Naive thymus-derived CD4-positive, alpha-beta T cell (primary cell): ENCODE measurements at places on chromosomes 1 and 21.

- H3K36me3 ChIP-seq: no peaks in the 10 kb centered on the region
- no peak overlapping the region for H3K27ac ChIP-seq
- peaks cover 2% of the 10 kb centered on the region for H3K4me1 ChIP-seq
- H3K4me3 ChIP-seq: peak overlapping the region; percentile 30
- H3K27me3 ChIP-seq: no peaks in the 10 kb centered on the region
- DNase-seq: peak; percentile 56
Observed at GRCh38 chr21:29195981-29196669, 65.7 kb downstream of the MAP3K7CL start.

DNA sequence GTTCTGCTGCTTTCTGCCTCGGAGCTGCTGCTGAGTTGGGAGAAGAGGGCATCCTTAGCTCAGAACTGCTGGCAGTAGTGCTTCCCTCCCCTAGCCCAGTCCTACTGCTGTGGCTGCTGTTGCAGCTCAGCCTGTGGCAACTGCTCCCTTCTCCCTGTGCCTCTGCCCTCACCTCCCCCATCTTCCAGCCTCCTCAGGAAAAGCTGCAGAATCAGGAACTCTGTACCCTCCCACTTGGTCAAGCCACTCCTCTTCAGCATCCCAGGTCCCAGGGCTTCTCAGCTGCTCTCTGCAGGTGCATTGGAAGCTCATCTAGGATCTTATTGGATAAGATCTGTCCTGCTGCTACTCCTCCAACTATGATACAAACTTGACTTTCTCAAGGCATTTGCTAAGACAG is 316.7 kb downstream of the BRINP2 start:
- H3K36me3 ChIP-seq: no peaks in the 10 kb centered on the region
- H3K27me3 ChIP-seq: no peaks in the 10 kb centered on the region
- H3K4me1 ChIP-seq: no peaks in the 10 kb centered on the region
- no peak overlapping the region for H3K4me3 ChIP-seq

- H3K4me3 ChIP-seq: no peak overlapping the region
- H3K36me3 ChIP-seq: no peaks in the 10 kb centered on the region
- H3K27me3 ChIP-seq: no peaks in the 10 kb centered on the region
- DNase-seq: no peak
Observed at GRCh38 chr1:198364471-198364870, 176.0 kb downstream of the ATP6V1G3 start.

- no peaks in the 10 kb centered on the region for H3K27me3 ChIP-seq
- no peak overlapping the region for H3K4me3 ChIP-seq
- H3K36me3 ChIP-seq: no peaks in the 10 kb centered on the region
- H3K27ac ChIP-seq: no peak overlapping the region
Observed at GRCh38 chr1:9080705-9081291, 11.4 kb upstream of the SLC2A5 start.

GRCh38 chr1:20426923-20427322 is 59.1 kb downstream of the CAMK2N1 start:
- H3K27ac ChIP-seq: no peak overlapping the region
- no peaks in the 10 kb centered on the region for H3K27me3 ChIP-seq
- no peak for DNase-seq
- no peaks in the 10 kb centered on the region for H3K36me3 ChIP-seq
- H3K4me3 ChIP-seq: no peak overlapping the region

GRCh38 chr1:62444701-62445100 is 7.9 kb downstream of the USP1 start:
- H3K36me3 ChIP-seq: peaks cover 67% of the 10 kb centered on the region
- no peak for DNase-seq
- H3K27ac ChIP-seq: no peak overlapping the region
- no peaks in the 10 kb centered on the region for H3K4me1 ChIP-seq
- no peaks in the 10 kb centered on the region for H3K27me3 ChIP-seq

- no peak for DNase-seq
- H3K36me3 ChIP-seq: no peaks in the 10 kb centered on the region
- no peaks in the 10 kb centered on the region for H3K27me3 ChIP-seq
- H3K4me3 ChIP-seq: no peak overlapping the region
- no peaks in the 10 kb centered on the region for H3K4me1 ChIP-seq
Observed at GRCh38 chr1:99691175-99691574, 45.3 kb downstream of the PALMD start.

- DNase-seq: no peak
- H3K27ac ChIP-seq: no peak overlapping the region
- H3K27me3 ChIP-seq: no peaks in the 10 kb centered on the region
- H3K4me3 ChIP-seq: no peak overlapping the region
Observed at GRCh38 chr1:11782127-11782708, 20.2 kb downstream of the C1orf167 start.

- no peak overlapping the region for H3K4me3 ChIP-seq
- no peak for DNase-seq
- H3K27me3 ChIP-seq: no peaks in the 10 kb centered on the region
- H3K36me3 ChIP-seq: no peaks in the 10 kb centered on the region
Observed at GRCh38 chr1:224328644-224329043, 1.3 kb downstream of the NVL start.

DNA sequence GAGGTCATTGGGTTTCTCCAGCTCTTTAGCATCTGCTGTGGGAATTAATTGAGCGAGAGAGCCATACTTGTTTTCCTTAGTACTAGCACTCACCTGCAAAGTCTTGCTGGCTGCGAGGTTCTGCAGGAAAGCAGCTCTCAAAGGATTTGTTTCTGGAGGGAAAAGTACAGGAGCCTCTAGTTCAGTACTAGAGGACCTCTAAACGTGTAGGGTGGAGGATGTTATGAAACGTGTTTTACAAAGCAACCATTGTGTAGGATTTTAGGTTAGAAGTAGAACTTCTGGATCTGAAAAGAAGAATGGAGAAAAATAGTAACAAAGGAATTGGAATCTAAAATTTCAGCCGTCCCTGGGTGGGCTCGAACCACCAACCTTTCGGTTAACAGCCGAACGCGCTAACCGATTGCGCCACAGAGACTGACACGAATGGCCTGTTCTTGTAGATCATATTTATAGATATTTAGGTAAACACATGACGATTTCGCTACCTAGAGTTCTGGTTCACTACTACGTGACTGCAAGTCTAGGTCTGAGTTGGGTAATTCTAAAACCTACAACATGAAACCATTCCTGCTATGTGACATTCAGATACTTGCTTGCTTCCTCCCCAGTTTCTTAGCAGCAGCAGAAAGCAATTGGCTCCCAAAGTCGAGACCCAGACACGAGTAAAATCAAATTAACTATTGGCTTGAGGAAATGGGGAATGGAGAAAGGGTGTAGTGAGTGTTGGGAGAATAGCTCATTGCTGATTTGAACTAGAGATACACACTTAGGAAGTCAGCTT is 60.2 kb upstream of the CFAP126 start:
- H3K27ac ChIP-seq: no peak overlapping the region
- H3K4me3 ChIP-seq: no peak overlapping the region
- H3K4me1 ChIP-seq: no peaks in the 10 kb centered on the region
- H3K27me3 ChIP-seq: peaks cover 3% of the 10 kb centered on the region
- peak; percentile 32 for DNase-seq
- H3K36me3 ChIP-seq: no peaks in the 10 kb centered on the region

- no peaks in the 10 kb centered on the region for H3K36me3 ChIP-seq
- no peak overlapping the region for H3K27ac ChIP-seq
- DNase-seq: no peak
- peak overlapping the region; percentile 13 for H3K4me3 ChIP-seq
- no peaks in the 10 kb centered on the region for H3K27me3 ChIP-seq
Observed at GRCh38 chr1:195195423-195196057, 1412.7 kb downstream of the KCNT2 start.

GRCh38 chr1:36284061-36284460 is 22.1 kb upstream of the SH3D21 start:
- no peak overlapping the region for H3K4me3 ChIP-seq
- DNase-seq: no peak
- H3K36me3 ChIP-seq: peaks cover 26% of the 10 kb centered on the region
- H3K27ac ChIP-seq: no peak overlapping the region
- no peaks in the 10 kb centered on the region for H3K4me1 ChIP-seq
- no peaks in the 10 kb centered on the region for H3K27me3 ChIP-seq

DNA sequence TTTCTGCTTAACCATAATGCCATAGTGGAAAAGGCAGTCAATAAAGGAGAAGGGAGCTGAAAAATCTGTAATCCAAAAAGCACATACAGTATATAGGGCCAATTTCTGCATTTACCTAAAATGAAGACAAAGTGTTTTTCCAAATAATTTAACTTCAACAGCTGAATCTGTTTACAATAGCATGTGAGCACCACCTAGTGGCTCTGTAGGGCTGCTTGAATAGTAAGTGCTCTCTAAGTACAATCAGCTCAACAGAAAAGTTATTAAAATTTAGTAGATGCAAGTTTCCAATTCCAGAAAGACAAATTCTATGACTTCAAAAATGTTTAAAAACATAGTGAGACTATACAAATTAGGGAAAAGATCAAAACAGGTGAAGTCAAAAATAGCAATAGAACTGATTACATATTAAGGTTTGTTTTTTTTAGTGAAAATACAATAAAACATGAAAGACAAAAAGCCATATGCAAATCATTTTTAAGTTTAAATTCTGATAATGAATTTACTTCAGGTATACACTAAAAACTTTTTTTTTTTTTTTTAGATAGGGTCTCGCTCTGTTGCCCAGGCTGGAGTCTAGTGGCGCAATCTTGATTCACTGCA is 220.0 kb downstream of the SETD4 start:
- no peaks in the 10 kb centered on the region for H3K4me1 ChIP-seq
- no peaks in the 10 kb centered on the region for H3K27me3 ChIP-seq
- no peak overlapping the region for H3K27ac ChIP-seq
- DNase-seq: peak; percentile 63
- no peak overlapping the region for H3K4me3 ChIP-seq
- no peaks in the 10 kb centered on the region for H3K36me3 ChIP-seq

GRCh38 chr1:58331156-58331555 is 215.4 kb downstream of the OMA1 start:
- H3K36me3 ChIP-seq: no peaks in the 10 kb centered on the region
- H3K27ac ChIP-seq: no peak overlapping the region
- no peak for DNase-seq
- H3K4me1 ChIP-seq: no peaks in the 10 kb centered on the region
- no peak overlapping the region for H3K4me3 ChIP-seq
- no peaks in the 10 kb centered on the region for H3K27me3 ChIP-seq

DNA sequence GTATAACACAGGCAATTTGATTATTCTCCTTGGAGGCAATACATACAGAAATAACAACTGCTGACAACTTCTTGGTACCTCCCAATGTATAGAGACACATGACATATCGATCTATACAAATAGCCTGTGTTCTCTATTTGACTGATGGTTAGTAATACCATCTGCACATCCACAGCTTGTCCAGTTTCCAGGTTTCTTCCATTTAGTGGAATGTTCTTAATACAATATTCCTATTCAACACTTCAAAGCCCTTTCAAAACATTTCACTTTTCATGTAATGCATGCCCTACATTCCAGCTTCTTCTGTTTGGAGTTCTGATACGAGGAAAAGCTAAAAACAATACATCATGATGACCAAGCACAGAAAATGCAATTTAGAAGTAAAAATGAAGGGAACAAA is 37.0 kb upstream of the GORAB start:
- H3K4me3 ChIP-seq: no peak overlapping the region
- H3K4me1 ChIP-seq: no peaks in the 10 kb centered on the region
- DNase-seq: no peak

GRCh38 chr1:193890935-193891334 is 704.5 kb upstream of the B3GALT2 start:
- no peak overlapping the region for H3K27ac ChIP-seq
- no peaks in the 10 kb centered on the region for H3K36me3 ChIP-seq
- H3K27me3 ChIP-seq: no peaks in the 10 kb centered on the region
- no peaks in the 10 kb centered on the region for H3K4me1 ChIP-seq
- no peak overlapping the region for H3K4me3 ChIP-seq
- no peak for DNase-seq

GRCh38 chr1:51780927-51781326 is 97.6 kb downstream of the NRDC start:
- peaks cover 26% of the 10 kb centered on the region for H3K36me3 ChIP-seq
- H3K27ac ChIP-seq: no peak overlapping the region
- H3K27me3 ChIP-seq: no peaks in the 10 kb centered on the region
- no peaks in the 10 kb centered on the region for H3K4me1 ChIP-seq
- H3K4me3 ChIP-seq: no peak overlapping the region
- DNase-seq: no peak

DNA sequence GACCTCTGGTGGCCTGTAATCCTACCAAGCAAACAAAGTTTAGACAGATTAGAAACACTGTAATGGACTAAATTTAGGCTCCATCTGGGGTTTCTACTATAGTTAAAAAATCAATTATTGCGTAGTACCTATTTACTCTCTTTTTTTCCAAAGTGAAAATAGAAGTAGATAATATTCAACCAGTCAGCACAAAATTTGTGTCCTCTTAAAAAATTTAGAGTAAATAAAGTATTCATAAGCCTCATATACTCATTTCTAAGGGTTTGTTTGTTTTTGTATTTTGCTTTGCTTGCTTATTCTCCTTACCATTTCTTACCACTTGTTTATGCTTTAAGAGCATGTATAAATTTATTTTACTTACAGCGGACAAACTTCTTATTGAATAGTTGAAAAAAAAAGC is 54.5 kb downstream of the NCAM2 start:
- no peak overlapping the region for H3K27ac ChIP-seq
- no peaks in the 10 kb centered on the region for H3K27me3 ChIP-seq
- H3K36me3 ChIP-seq: no peaks in the 10 kb centered on the region
- no peak overlapping the region for H3K4me3 ChIP-seq
- no peak for DNase-seq

DNA sequence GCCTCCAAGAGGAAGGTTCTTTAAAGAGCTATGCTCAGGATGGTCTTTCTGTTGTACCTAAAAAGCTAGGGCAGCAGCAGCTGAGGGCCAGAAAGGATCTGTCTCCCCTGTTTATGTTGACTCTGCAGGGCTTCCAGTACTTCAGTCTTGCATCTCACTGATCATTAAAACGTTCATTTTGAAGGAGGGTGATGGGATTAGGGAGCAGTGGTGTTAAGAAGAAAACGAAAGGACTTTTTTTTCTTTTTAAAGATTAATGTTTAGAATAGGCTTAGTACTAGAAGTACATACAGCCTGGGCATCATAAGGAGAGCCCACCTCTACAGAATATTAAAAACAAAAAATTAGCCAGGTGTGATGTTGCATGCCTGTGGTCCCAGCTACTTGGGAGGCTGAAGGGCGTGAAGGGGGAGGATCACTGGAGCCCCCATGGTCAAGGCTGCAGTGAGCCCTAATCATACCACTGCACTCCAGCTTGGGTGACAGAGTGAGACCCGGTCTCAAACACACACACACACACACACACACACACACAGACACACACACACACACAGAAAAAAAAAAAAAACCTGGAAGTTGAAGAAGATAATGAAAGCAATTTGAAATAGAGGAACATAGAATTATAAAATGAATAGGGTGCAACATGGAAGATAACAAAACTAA is 2.9 kb downstream of the CR1L start:
- peaks cover 5% of the 10 kb centered on the region for H3K27me3 ChIP-seq
- H3K4me3 ChIP-seq: no peak overlapping the region
- no peaks in the 10 kb centered on the region for H3K36me3 ChIP-seq
- peaks cover 9% of the 10 kb centered on the region for H3K4me1 ChIP-seq
- no peak overlapping the region for H3K27ac ChIP-seq

- no peak overlapping the region for H3K4me3 ChIP-seq
- H3K4me1 ChIP-seq: no peaks in the 10 kb centered on the region
- H3K27me3 ChIP-seq: no peaks in the 10 kb centered on the region
- DNase-seq: no peak
- no peak overlapping the region for H3K27ac ChIP-seq
- H3K36me3 ChIP-seq: no peaks in the 10 kb centered on the region
Observed at GRCh38 chr1:165495858-165496205, 48.0 kb upstream of the LRRC52 start.

- no peak overlapping the region for H3K27ac ChIP-seq
- no peak for DNase-seq
- no peaks in the 10 kb centered on the region for H3K27me3 ChIP-seq
- peaks cover 21% of the 10 kb centered on the region for H3K36me3 ChIP-seq
Observed at GRCh38 chr1:222583079-222583478, 6.7 kb downstream of the TAF1A start.

GRCh38 chr1:36609241-36610027 is 126.7 kb upstream of the CSF3R start:
- no peak overlapping the region for H3K4me3 ChIP-seq
- no peaks in the 10 kb centered on the region for H3K27me3 ChIP-seq
- H3K4me1 ChIP-seq: no peaks in the 10 kb centered on the region
- no peak overlapping the region for H3K27ac ChIP-seq
- H3K36me3 ChIP-seq: no peaks in the 10 kb centered on the region
- DNase-seq: no peak
